ENCODE measurements at places on chromosomes 1 and 21.

- no peak for DNase-seq
These were observed 182.4 kb downstream of the SMYD3 start for GRCh38 chr1:246324711-246325110.

- no peak for DNase-seq
These were observed 5.5 kb downstream of the LRRC42 start for GRCh38 chr1:53951697-53952096.

DNA sequence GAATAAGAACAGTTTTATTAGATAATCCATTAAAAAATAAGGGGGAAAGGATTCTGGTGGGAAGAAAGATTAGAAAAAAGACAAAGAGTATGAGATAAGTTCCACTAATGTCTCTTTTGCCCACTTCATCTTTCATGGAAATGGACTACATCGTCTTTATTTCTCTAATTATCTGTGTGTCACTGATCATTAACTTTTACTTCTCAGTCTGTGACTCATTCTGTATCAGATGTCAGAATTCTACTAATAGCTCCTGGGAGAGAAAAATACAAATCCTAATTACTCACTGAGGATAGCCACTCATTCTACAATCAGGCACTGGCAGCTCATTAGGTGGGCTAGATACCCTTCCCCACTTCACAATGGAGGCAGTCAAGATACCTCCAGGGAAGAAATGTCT lies 41.7 kb downstream of the ILDR2 start:
- no peak for DNase-seq

GRCh38 chr1:232322162-232322734 lies 307.7 kb downstream of the SIPA1L2 start:
- no peak for DNase-seq

DNA sequence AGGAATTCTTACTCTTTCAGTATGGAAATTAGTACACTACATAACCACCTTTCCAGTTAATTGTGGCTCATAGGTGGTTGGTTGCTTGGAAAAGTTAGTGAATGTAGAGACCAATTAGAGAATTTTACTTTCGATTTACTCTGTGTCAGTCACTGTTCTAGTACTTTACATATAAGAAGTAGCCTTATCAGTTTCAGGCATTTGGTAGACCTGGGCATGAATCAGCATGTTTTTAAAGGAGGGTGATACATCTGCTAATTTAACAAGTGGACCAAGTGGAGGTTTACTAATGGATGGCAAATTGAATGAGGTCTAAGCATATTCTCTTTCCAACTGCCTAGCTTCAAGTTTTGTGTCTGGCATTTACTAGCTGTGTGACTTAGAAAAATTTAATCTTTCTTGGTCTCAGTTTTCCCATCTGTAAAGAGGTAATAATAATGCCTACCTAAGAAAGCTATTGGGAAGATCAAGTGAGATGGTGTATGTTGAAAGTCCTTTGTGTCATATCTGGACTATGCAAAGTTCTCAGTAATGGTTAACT lies 1158.6 kb downstream of the PLA2G4A start:
- no peak for DNase-seq

DNA sequence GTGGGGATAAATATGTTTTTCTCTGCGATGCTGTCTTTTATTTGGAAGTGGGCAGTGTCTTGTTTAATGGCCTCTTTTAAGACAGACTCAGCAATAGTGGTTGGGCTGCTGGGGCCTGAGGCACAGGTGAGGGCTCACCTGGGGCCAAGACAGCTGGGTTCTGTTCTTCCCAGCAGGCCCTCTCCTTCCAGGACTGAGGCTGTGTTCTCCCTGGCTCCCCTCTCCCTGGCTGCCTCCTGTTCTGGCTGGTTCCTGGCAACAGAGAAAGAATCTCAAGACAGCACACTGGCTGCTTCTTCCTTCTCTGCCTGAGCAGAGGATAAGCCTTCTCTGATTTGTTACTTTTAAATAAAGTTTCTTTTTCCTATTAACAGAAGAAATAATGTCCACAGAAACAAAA lies 7.4 kb upstream of the GRHL3 start:
- no peak for DNase-seq

DNA sequence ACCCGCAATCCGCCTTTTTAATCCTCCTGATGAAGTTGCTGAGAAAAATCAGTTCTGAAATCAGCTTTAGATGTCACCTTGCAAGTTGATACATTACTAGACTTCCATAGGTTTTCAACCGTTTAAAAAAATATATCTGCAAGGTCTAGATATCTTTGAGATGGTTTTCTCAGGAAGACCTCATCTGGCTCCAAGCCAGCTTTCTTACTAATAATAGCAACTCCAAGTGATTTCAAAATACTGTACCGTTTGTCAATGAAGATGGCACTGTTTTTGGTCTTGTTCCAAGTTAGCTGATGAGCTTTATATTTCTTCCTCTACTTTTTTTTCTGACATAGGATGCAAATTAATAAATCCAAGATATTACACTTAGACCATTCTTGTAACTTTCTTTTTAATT lies 40.3 kb downstream of the LRRC8C start:
- no peak for DNase-seq

Data from stimulated activated naive CD8-positive, alpha-beta T cell treated with anti-CD3 and anti-CD28 coated beads, Interleukin-15, amount 100 ng/mL, for 72 hours (primary cell).